SIG-M5 (cell line): ENCODE measurements at places on chromosomes 12 and 14.

DNA sequence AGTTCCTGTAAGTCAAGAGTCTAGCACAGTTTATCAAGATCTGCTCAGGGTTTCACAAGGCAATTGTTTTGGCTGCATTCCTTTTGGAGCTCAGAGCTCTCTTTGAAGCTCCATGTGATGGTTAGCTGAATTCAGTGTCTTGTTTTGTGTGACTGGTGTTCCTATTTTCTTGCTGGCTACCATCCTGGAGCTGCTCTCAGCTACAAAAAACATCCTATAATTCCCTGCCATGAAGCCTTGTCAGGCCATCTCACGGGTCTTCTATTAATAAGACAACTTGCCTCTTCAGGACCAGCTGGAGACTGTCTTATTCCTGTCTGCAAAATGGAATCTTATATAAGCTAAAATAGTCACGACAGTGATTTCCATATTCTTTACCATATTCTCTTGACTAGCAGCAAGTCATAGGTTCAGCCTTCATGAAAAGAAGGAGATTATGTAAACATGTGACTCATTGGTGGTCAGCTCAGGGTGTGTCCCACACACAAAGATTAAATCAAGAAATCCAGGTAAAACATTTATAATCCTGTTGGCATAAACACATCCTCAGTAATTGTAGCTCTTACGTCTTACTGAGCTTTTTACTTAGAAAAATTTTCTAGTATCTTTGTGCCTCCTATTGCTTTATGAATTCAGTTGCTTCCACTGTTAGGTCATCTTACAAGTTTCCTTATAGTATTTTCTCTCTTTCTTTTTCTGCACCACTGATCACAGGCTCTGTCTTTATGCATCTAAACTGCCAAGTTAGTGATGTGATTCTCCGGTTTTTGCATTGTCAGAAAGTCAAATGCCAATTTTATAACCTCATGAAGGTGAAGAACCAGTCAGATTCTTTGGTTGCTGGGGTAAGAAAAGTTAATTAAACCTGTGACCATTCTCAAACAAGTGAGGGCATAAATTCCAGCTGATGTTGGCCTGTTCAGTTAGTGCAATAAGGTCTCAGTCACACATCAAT is 378.5 kb upstream of the MGAT4C start:
- no peak for DNase-seq

DNA sequence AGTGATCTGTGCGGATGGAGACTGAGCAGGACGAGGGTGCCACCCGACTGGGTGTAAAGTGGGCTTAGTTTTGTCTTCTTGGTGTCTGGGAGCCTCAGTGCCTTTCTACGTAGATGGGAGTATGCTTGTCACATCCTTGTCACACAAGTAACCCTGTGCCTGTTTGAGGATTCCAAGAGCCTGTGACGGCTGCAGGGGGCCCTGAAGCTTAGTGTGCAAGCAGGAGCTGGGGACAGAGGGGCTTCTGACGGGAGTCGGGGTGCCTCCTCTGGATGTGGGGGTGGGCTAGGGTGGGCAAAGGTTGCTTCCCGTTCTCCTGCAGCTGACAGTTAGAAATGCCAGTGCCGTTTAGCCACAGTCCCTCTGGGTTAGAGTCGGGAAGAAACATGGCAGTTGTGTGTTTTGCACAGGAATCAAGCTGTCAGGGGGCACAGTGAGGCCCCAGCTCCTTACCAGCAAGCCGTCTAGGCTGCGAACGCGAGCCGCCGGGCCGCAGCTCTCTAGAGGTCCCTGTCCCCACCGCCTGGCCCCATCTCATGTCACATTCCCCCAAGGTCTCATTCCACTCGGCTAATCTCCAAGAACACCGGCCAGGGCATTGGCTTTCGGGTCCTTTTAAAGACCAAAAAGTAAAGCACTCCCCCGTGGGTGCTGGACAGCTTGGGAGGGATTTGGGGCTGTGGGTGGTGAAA is 7.0 kb downstream of the RTL1 start:
- DNase-seq, result no peak

DNA sequence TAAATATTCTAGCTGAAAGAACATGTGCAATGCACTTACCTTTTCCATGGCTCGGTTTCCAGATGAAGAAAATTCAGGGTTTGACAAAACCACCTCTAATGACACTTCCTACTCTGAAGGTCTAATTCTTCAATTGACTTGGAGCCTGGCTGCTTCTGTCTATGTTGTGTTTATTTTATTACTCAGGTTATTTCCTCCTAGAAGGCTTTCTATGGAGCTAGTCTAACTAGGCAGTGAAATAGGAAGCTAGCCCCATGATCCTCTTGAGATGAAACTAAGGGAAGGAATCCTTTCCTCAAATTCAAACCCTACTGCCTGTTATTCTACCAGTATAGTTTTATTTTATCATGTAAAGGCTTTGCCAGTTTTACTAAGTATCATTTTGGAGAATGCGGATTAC is 20.9 kb upstream of the IFNG-AS1 start:
- DNase-seq, result no peak

DNA sequence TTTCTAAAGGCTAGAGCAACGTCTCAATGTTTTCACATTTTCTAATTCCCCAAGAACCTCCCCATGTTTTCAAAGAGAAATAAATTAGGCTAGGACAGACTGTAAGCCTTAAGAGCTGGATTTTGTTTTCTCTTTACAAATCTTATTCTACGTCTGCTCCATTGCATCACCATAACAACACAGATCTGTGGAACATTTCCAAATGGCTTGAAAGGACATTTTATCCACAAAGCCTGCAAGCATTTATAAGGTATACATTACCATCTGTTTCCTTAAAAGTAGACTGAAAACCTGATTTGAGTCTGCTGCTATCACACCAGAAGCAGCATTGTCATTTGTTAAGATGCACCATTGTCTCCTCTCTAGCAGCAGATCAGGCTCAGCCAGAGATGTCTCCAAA is 115.3 kb upstream of the PLEKHA5 start:
- no peak for DNase-seq

DNA sequence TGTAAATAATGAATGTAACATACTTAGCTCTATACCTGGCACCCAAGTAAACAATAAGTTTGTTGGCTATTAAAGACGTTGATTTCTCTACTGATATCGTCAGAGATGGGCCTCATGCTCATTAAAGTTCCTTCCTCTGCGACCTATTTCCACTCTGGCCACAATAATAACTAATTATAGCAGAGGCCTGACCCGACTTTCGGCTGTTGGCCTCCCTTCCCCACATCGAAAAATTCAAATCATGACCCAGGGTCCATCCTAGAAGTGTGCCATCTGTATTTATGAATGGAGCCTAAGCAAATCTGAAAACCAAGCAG is 321 bp upstream of the USP30 start:
- no peak for DNase-seq

- no peak for DNase-seq
Measured at GRCh38 chr12:107903341-107904061, 129.0 kb downstream of the ASCL4 start.

DNA sequence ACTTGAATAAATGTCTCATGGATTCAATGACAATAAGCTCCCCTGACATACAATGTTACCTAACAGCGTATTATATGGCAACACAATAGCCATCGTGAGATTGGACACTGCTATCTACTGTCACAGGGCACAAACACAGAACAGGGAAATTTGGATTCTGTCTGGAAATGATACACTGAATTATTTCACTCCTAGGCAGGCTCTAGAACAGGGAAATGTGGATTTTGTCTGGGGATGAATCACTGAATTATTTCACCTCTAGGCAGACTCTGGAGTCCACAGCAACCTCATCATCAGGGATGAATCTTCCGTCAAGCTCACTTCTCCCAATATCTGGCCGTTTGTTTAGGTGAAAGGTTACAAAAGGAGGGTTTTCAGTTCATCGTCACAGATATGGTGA is 288.8 kb downstream of the TMEM132D start:
- DNase-seq, result no peak

- DNase-seq, result no peak
Measured at GRCh38 chr12:11877869-11878780, 192.6 kb upstream of the BCL2L14 start.

GRCh38 chr14:96422992-96423391 is 31.1 kb downstream of the AK7 start:
- no peak for DNase-seq

- no peak for DNase-seq
Measured at GRCh38 chr14:105086833-105087307, 21.6 kb upstream of the GPR132 start.

- DNase-seq, result no peak
Measured at GRCh38 chr12:131057722-131058515, 104.2 kb downstream of the ADGRD1 start.

- DNase-seq, result no peak
Measured at GRCh38 chr12:29625359-29625953, 128.0 kb upstream of the OVCH1 start.

- no peak for DNase-seq
Measured at GRCh38 chr12:58346032-58346632, 404.8 kb downstream of the ATP23 start.

- DNase-seq, result no peak
Measured at GRCh38 chr14:67765192-67765834, 51.1 kb downstream of the ZFYVE26 start.

DNA sequence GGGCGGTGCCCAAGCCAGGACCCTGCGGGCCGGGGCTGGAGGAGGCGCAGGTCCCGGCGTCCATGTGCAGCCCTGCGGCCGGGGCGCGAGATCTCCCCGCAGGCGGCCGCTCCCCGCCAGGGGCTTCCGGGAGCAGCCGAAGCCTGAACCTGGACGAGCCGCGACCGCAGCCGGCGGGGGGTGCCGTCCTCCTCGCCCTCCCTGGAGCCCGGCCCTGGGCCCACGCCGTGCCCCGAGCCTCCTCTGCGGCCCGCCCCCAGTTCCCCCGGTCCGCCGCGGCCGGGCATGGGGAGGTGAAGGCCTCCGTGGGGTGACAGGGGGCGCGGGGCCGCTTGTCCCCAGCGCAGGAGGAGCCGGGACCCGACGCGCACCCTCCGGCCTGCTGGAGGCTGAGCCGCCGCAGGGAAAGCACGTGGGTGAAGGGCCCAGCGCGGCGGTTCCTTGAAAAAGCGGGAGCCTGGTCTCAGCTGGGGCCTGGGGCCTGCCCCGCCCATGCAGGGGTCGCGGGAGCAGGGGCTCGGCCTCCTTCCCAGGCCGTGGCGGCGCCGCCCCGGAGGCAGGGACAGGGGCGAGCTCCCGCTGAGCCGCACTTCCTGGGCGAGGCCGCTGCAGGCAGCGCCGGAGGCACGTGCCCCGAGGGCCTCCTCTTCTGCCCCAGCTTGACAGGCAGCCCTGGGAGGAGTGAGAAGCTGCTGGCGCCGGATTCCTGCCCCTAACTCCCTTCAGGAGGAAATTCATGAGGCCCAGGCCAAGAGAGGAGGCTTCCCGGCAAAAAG is 55.6 kb upstream of the PPP2R5C start:
- no peak for DNase-seq

GRCh38 chr12:89433634-89434033 is 81.3 kb upstream of the DUSP6 start:
- no peak for DNase-seq

DNA sequence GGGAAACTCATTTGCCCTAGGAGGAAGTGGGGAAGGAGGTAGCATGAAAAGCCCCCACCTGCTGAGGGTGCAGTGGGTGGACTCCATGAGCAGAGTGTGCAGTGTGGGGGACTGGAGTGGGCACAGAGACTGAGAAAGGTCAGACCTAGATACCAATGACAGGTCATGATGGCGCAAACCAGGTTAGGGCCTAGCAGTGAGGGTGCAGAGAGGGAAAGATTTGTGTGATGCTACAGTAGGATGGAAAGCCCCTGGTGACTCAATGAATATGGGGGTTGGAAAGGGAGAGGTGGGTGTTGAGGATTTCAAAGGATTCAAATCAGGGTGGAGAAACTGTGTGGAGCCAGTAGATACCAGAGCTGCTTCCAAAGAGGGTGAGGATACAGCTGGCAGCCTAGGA is 319.2 kb downstream of the DPF3 start:
- no peak for DNase-seq

DNA sequence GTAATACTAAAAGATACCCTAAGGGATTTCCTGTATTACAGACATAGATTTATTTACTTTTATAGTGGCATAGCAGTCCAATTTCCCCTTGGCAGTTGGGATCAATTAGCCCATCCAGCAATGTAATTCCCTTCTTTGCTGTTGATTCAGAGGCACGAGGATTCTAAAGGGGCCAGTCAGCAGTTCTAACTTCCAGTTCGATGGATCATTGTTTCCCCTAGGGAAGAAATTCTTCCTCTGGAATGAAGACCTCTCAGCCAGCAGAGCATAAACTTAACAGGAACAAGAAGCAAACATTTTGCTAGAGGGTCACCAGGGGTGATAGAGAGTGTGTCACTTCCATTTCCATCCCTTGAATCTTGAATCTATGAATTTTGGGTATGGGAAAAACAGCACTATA is 395.7 kb upstream of the NOVA1 start:
- DNase-seq, result no peak

DNA sequence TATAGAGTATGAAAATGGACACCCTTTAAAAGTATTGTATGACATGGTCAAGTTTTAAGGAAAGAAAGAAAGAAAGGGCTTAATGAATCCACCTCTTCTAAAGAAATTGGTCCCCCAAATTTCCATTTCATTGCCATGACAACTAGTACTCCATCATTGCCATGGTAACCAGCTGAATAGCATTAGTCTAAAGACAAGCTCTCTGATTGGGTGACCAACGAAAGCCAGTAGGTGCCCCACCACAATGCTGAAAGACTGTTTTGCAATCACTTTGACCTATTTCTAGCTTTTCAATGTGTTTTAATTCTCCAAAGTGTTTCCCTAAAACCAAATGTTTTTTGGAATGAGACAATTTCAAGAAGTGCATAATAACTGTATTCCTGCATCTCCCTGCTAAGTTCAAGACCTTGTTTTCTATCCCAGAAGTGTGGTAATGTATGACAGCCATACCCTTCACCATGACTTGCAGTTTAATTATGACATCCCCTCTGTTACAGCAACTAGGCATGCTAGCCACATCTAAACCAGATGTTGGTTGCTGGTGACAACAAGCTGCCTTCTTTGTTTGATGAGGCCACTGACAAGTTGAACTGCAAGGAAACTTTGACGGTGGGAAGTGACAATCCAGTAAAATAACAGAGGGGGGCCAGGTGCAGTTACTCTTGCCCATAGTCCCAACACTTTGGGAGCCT is 46.7 kb downstream of the KICS2 start:
- no peak for DNase-seq

- DNase-seq, result no peak
Measured at GRCh38 chr12:112928978-112929377, 9.3 kb upstream of the OAS3 start.

- DNase-seq, result no peak
Measured at GRCh38 chr12:77521508-77522115, 309.1 kb upstream of the NAV3 start.

DNA sequence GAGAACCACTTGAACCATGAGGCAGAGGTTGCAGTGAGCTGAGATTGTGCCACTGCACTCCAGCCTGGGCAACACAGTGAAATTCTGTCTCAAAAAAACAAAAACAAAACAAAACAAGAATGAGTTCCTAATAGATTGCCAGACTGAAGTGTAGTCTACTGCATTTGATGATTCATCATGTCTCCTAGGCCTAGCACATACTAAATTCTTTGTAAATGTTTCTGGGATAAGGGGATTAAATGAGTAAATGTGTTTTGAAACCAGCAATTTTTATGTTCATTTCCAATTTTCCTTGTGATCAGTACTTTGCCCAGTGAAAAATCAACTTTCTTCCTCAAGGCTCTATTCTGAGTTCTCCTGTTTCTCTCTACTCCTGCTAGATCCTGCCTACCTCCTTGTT is 2.9 kb upstream of the DYRK2 start:
- DNase-seq, result no peak
